ENCODE measurements at places on chromosomes 1 and 21.

- DNase-seq, result peak; percentile 47
These were observed 43.2 kb downstream of the CNN3 start for GRCh38 chr1:94883691-94884090.

DNA sequence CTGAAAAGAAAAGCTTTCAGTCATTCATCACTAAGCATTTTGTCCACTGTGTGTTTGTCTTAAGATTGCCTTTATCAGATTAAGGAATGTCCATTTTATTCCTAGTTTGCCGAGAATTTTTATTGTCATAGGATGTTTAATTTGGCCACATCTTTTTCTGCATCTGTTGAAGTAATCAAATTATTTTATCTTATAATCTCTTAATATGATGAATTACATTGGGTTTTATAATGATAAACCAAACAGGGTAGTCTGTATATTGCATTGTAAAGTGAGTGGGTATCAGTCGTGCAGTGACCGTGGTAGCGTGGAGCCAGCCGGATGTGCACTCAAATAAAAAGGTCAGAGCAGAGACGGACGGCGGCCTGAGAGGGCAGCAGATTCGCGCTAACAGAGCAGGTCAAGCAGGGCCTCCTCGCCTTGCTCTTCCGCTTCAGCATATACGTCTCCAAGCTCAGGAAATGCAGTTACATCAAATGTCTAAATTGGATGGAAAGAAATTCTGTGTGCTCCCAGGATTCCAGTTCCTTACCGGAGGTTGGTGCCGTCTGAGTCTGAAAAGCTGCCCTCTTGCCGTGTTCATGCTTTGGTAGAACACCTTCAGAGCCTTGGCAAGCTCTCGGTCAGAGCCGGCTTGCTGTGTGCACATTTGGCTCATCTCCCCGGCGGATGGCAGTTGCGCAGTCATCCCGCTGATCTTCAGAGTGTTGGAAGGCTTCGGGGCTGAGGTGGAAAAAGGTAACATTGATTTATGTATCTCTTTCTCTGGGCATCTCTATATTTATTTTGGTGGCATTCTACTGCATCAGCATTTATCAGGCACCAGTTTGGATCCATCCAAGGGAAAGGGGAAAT lies 51.5 kb downstream of the SCCPDH start:
- no peak for DNase-seq

DNA sequence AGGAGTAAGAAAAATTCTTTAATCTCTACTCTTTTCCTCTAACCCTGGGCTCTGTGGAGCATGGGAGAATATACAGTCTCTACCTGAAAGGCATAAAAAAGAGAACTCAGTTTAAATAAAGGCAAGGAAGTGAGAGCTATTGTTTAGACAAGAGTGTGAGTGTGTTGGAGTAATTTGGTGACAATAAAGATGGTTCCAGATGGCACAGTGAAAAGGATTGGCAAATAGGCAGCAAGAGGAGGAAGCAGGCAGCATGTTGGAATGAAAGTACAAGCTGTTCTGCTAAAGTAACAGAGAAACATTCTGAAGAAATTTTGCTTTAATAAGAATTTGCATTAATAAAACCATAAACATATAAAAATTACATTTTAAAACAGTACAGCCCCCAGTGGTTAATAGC lies 163.4 kb downstream of the DNM3 start:
- no peak for DNase-seq

DNA sequence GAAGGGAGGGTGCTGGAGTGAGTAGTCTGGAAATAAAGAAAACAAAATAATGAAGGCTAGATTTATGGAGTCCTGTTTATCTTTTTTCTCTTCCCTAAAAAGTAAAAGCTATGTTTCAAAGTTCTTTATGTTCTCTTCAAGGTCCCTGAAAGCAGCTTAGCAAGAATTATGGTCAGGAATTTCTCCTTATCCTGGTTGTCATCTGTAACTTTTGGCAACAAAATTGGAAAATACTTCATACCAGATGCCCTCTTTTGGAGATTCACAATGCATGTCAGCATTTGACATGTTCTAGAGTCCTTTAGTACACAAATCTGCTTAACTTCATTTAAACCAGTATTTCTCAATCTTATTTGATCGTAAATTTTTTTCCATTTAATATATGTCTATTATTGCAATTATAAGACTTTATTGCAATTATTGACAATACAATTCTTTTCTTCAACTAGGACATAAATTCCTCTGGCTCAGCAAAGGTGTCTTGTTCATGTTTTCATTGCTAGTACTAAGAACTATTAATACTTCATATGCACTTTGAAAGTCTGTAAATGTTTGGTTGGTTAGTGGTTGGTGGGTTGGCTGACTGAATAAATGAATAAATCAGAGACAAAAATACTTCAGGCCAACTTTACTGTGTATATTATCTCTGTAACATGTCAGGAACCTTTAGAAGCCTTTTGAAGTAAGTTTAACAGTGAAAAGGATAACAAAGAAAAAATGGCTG lies 101.5 kb downstream of the ATP1B1 start:
- no peak for DNase-seq

- no peak for DNase-seq
These were observed 136.6 kb upstream of the ZNF648 start for GRCh38 chr1:182198006-182198605.

DNA sequence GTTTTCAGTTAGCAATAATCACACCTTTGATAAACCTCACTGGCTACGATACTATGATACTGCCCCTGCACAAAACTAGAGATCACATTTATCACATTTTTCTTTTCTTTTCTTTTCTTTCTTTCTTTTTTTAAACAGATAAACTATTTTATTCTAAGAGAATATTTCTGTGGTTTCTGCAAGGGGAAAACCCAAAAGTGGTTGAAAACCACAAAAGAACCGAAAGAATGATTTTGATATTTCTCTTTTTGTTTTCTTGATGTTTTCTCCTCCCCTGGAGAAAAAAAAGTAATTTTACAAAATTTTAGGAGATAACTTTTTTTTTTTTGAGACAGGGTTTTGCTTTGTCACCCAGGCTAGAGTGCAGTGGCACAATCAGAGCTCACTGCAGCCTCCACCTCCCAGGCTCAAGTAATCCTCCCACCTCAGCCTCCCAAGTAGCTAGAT lies 18.4 kb upstream of the FRRS1 start:
- DNase-seq, result no peak

- DNase-seq, result no peak
These were observed 3.2 kb upstream of the AK2 start for GRCh38 chr1:33039840-33040239.

DNA sequence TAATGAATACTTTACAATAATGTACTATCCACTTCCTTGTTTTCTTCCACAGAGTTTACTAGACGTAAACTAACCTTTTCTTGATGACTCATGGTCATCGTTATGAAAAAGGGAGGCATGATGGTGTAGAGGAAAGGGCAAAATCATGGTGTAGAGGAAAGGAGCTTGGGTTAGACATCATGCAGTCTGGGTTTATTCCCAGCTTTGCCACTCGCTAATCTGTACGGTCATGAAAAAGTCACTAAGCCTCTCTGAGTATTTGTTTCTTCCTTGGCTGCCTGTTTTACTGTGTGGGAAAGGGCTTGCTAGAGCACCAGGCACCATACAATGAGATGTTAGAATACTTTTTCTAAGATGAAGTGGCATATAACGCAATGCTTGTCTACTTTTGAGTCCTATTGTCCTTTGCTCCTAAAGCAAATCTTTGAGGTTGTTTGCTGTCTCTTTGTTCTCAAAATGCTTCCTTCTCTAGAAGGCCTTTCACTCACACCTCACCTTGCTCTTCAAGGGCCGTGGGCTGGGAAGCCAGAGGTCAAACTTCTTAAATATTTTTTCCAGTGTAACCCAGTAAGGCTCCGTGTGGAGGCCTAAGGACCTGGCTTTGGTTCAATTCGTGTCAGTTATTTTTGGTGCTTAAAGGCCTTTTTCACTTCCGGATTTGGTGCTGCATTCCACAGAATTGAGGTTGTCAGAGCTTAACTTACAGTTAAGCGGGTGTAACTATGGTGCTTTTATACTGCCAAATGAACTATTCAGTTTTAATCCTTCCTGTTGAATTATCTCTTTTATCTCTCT lies 9.9 kb upstream of the ETV3 start:
- DNase-seq, result no peak

DNA sequence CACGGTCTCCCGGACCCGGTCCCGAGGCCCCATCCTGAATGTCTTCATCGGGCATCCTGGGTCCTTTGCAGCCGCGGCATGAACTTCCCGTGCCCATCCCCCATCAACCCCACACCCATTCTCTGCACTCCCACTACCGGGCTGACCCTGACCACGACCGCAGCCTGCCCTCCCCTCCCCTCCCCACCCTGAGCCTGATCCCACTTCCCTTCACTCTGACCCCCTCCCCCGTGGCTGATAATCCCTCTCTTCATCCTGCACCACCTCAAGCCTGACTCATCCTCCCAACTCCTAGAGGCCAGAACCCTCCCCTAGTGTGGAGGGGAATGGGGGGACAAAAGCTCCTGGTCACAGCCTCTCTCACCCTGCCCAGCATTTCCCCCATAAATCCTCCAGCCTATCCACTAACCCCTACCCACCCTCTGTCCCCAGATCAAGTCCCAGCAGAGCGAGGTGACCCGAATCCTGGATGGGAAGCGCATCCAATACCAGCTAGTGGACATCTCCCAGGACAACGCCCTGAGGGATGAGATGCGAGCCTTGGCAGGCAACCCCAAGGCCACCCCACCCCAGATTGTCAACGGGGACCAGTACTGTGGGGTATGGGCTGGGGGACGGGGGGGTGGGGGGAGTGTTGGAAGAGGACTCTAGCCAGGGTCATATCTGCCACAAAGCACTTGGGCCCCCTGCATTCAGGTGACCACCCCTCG lies 602 bp downstream of the SH3BGRL3 start:
- peak; percentile 54 for DNase-seq

DNA sequence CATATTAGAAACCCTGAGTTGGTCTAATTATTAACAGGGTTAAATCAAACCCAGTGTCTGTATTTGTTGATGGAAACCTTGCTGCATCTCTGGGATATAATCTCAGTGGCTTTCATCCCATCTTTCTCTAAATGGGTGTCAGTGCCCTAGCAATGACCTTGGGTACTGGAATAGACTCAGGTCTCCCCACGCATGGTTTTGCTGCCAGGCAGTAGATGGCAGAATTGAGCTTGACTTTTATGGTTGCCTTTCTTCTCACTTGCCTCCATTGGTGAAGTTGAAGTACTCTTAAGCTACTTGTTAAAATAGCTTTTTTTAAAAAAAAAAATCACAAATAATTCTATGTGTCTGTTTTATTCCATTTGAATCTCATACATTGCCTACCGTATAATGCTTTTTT lies 81.8 kb upstream of the HMCN1 start:
- no peak for DNase-seq

DNA sequence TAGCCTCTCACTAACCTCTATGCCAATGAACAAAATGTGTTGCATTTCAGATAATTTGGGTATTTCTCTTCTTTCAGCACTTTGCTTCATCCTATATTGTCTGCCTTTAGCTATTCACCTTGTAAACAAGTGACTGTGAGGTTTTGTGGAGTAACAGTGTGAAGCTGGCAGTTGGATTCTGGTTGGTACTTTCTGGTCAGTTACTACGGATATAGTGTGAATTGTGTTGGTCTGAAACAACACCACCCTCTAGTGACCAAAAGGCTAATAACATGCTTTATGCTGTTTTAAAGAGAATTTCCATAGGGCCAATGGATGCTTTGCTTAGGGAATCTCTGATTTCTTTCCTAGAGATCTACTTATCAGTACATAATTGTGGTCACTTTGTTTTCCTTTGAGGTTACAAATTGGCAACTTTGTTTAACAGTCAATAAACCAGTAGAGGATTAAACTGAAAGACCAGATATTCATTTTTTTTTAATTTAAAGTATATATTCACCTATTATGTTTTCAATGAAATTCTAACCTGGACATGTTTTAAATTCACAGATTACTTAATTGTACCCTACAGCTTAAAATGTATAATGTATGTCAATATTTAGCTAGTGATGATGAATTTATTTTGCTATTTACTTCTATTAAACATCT lies 2.5 kb upstream of the PTGER3 start:
- DNase-seq, result no peak

- no peak for DNase-seq
These were observed 8.0 kb downstream of the RIIAD1 start for GRCh38 chr1:151729157-151729965.

- no peak for DNase-seq
These were observed 20.6 kb upstream of the MYCL start for GRCh38 chr1:39922251-39922688.

DNA sequence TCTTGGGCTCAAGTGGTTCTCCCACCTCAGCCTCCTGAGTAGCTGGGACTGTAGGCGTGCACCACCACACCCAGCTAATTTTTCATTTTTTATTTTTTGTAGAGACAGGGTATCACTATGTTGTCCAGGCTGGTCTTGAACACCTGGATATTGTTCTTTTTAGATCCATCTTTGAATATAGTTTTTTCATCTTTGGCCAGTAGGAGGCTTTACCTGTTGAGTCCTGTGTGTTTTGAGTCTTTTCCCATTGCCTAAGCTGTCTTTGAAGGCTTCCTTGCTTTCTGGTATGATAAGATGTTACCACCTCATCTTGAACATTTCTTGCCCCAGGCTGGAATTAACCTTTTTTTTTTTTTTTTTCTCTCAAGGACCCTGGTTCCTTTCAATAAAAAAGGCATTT lies 387.8 kb upstream of the RUNX1 start:
- DNase-seq, result no peak

GRCh38 chr1:112529301-112529700 lies 20.5 kb downstream of the WNT2B start:
- DNase-seq, result no peak

DNA sequence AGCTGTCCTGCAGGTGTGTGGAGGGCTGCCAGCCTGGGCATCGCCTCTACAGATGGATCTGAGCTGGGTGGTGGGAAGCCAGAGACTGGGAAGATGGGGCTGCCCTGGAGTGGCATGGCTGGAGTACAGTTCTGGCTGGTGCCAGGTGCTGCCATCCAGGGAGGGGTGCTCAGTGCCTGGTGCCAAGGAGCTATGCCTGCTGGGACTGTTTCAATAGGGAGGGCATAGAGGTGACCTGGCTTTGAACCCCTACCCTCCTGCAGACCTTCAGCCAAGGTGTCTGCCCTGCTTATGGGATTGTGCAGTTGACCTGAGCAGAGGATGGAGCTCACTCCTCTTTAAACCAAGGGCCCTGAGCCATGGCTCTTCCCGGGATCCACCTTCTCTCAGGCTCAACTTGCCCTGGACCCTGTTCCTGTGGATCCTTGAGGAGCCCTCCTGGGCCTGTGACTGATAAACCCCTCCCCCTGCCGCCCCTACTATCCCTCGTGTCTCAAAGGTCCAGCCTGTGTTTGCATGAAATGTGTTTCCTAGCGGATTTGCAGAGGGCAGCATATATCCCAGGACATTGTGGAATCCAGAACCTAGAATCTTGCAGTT lies 48.7 kb downstream of the PTPRU start:
- DNase-seq, result no peak

DNA sequence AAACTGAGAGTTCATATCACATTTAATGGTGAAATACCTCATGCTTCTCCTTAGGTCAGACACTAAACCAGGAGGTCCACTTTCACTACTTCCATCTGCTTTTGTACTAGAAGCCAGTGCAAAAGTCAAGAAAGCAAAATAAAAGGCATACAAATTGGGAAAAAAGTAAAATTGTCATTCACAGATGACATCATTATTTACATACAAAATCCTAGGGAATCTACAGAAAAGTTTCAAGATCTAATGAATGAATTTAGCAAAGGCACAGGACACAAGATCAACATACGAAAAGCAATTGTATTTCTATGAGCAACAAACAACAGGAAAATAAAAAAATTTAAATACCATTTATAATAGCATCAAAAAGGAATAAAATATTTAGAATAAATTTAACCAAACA lies 41.5 kb downstream of the LYST start:
- no peak for DNase-seq

All from activated naive CD4-positive, alpha-beta T cell treated with anti-CD3 and anti-CD28 coated beads, Interleukin-2, amount 10 ng/mL, durations not matched to agents 7 days and 5 days (primary cell).